ENCODE measurements at places on chromosomes 2 and 18. TPM values are rescaled to one million over a fixed set of nuclear protein-coding genes. Genes with fewer than 3 reads are reported as not detected.

Gene BMPR2
- total RNA-seq = 39.6 TPM

Gene ABHD1
- total RNA-seq = 0.73 TPM

Gene C2orf66
- total RNA-seq = under 0.01 TPM

Gene LOXL3
- total RNA-seq = 3.5 TPM

Gene STPG4
- 0.33 TPM for total RNA-seq

Gene LAMA3
- total RNA-seq = under 0.01 TPM

Gene CDKL4
- 3.6 TPM for total RNA-seq

Gene OSR1
- not detected for total RNA-seq

Gene PLA2R1
- total RNA-seq = 0.93 TPM

Gene ATP6V1B1
- 1.1 TPM for total RNA-seq

Gene KCNE4
- total RNA-seq = 19.6 TPM

Gene ADRA2B
- not detected for total RNA-seq

Gene MAL
- 25.8 TPM for total RNA-seq

Gene IL18R1
- total RNA-seq = not detected

Gene MYL1
- total RNA-seq = not detected

Gene BOLL
- not detected for total RNA-seq

Gene ADAM23
- 8.8 TPM for total RNA-seq

Gene BCL2
- total RNA-seq = 35.3 TPM

Gene C2orf69
- 22.0 TPM for total RNA-seq

Gene ZSCAN30
- total RNA-seq = 18.2 TPM

Gene UGT1A3
- total RNA-seq = not detected

Gene CAPN10
- total RNA-seq = 17.9 TPM

Gene CD302
- 5.2 TPM for total RNA-seq

Gene GPAT2
- total RNA-seq = under 0.01 TPM

Gene HOXD12
- total RNA-seq = not detected

Gene KANSL3
- total RNA-seq = 32.0 TPM

Gene SH3BP4
- total RNA-seq = 19.7 TPM

Gene AQP12B
- total RNA-seq = not detected

Gene SCLY
- 45.5 TPM for total RNA-seq

Gene SPR
- 47.0 TPM for total RNA-seq

Gene RND3
- total RNA-seq = 77.6 TPM

Gene MALL
- 4.7 TPM for total RNA-seq

Gene SCYGR1
- not detected for total RNA-seq

Gene IL1R2
- 1.1 TPM for total RNA-seq

Gene SPEG
- 0.33 TPM for total RNA-seq

Gene DSG3
- total RNA-seq = under 0.01 TPM

Gene PAX8
- total RNA-seq = under 0.01 TPM

Gene SOX11
- total RNA-seq = under 0.01 TPM

Gene UGT1A5
- not detected for total RNA-seq

Gene TMX3
- 95.2 TPM for total RNA-seq

Gene PPP1R1C
- 0.34 TPM for total RNA-seq

Gene ADD2
- 1.4 TPM for total RNA-seq

Gene PLEKHH2
- total RNA-seq = 6.3 TPM

Gene SMYD1
- not detected for total RNA-seq

Gene APOB
- under 0.01 TPM for total RNA-seq

Gene IL1R1
- 10.7 TPM for total RNA-seq
